Sciatic nerve (tissue), 2 donors: ENCODE measurements at places on chromosomes 4 and X. TPM values are rescaled to one million over a fixed set of nuclear protein-coding genes. Genes with fewer than 3 reads are reported as not detected.

DNA sequence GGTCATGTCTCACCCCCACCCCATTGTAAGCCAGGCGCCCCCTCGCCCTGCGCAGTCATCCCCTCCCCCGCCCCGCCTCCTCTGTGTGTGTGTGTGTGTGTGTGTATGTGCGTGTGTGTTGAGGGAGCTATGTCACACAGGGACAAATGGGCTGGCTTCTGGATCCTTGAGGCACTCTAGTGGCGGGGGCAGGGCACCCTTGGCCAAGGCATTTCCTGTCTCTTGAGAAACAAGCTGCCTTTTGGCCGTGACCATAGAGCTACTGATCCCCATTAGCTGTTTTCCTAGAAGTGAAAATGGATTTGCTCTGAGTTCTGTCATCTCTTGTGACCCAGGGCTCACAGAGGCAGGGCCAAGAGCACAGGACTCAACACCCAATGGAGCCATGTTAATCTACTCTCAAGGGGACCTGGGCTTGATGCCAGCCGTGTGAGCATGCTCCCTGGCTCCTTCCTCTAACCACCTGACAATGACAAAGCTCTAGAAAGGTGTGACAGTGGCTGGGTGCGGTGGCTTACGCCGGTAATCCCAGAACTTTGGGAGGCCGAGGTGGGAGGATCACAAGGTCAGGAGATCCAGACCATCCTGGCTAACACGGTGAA lies 162.5 kb upstream of the BCOR start:
- no peak for DNase-seq

SH2D1A gene
- total RNA-seq = 1.2 TPM

DNA sequence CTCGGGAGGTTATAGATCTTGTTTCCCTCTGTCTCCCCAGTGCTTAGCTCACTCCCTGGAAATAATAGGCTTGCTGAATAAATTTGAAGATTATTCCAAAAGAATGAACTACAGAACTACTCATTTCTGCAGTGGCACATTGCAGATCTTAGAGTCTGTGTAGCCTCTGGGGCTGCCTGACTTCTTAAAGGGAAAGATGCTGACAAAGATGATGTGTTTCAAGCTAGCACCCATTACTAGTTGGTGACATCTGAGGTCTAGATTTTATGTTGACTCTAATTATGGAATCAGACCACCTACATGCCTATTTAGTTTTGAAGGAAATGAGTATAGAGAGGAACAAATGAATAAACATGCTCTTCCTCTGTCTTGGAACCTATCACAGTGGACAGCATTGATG lies 123.7 kb upstream of the KCNIP4 start:
- DNase-seq = no peak

SSX3 gene
- total RNA-seq = not detected

GRCh38 chr4:13984991-13985800 lies 357.7 kb upstream of the BOD1L1 start:
- DNase-seq = no peak
